ENCODE measurements at places on chromosomes 12 and 14.

DNA sequence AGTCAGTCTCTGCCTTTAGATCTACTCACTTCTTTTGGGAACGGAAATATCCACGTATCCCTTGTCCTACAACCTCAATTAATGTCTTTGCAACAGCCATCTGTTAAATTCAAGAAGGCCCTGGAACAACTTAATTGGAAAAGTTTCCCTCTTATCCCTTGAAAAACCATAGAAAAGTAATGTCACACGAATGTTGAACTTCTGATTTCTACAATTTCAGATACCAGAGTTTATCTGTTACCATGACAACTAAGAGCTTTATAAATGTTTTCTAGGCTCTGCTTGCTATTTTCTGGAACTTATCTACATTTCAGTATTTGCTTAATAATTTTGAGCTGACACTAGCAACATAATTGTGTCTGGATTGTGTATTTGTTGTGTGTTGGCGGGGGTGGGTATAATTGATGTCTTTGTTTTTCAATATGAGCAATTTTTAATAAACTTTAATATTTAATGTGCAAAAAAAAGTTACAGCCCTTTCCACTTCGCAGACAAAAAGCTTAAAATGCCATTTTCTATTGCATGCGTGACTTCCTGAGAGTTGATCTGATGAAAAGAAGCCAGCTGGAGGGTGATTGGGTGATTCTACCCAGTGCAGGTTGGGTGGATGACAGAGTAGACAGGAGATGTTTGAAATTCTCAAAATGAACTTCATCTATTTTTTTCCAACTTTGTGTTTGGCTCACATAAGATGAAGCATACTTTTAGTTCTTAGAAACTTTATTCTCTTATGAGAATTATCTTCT, 11.8 kb upstream of the EDDM3A start:
- DNase-seq: no peak

GRCh38 chr12:46617167-46617566, 208.6 kb downstream of the SLC38A4 start:
- DNase-seq: no peak

GRCh38 chr12:92272061-92272964, 126.7 kb upstream of the BTG1 start:
- DNase-seq: no peak

DNA sequence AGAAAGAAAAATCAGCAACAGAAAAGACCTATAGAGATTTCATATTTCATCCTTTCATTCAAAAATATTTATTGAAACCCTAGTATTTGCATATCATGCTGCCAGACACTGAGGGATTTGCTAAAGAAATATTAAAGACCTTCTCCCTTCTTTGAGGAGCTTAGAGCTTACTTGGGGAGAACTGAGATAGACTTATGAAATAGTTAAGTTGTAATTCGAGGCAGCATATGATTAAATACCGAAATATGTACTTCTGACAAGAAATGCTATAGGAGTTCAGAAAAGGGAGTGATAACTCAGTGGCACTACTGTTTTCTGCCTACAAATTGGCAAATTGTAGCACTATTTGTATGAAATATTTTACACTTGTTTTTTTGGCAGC, 59.1 kb downstream of the PLXNC1 start:
- no peak for DNase-seq

DNA sequence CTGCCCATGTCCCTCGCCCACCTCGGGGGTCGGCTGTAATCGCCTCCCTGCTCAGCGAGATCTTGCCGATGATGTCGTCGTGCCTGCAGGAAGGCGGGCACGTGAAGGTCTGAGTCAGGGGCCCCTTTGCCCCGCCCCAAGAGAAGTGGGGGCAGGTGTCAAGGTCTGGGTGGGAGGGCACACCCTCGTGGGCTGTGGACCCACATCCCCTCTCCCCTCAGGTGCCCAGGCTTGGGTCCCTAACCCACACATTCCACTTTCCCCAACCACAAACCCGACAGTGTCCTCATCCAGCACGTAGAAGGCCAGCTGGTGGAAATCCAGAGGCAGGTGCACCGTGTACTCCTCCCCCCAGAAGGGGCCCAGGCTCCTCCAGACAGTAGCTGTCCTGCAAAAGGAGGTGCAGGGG, 7.8 kb downstream of the RASAL1 start:
- no peak for DNase-seq

GRCh38 chr12:111791507-111791906, 24.8 kb downstream of the ALDH2 start:
- DNase-seq: no peak

DNA sequence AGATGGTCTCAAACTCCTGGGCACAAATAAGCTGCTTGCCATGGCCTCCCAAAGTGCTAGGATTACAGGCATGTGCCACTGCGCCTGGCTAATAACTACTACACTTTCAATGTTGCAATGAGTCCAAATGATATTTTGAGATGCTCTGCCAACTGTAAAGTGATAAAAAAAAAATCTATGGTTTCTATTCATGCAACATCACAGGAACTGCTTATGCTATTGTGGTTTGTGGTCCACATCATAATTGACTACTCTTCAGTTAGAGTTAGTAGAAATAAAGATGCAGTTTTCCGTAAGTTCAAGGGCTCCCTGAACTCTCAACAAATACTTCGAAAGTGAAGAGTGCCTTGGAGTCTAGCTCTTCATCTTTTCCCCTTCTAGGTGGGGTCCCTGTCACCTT, 239.4 kb downstream of the C12orf75 start:
- no peak for DNase-seq
